ENCODE measurements at places on chromosomes 3 and 15.

DNA sequence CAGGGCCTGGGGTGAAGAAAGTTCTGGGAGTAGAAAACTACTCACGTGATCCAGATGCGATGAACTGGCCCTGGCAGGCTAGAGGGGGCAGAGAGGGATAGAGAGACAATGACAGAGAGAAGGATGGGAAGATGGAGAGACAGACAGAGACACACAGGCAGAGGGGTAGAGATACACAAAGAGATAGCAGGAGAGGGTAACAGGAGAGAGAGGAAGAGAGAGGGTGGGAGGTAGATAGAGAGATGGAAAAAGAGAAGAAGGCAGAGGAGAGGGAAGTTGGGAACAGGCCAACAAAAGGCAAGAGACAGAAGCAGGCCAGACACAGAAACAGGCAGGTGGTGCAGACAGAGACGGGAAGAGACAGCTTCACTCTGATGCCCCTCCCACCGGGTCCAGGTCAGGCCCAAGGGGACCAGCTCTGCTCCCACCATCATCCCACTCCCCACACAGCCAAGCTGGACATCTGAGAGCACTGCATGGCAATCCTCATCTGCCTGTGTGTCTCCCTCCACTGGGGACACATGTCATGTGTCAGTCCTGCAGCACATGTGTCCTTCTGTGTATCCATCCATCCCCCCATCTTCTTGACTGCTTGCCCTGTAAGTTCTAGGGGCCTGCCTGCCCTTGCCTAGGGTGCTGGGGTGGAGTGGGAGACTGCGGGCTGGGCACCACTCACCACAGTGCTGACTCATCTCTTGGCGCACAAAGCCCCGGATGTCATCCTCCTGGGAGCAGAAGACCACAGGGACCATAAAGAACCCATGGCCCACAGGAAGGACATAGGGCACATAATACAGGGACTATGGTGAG, 2.2 kb upstream of the UCN2 start:
- no peak for DNase-seq

DNA sequence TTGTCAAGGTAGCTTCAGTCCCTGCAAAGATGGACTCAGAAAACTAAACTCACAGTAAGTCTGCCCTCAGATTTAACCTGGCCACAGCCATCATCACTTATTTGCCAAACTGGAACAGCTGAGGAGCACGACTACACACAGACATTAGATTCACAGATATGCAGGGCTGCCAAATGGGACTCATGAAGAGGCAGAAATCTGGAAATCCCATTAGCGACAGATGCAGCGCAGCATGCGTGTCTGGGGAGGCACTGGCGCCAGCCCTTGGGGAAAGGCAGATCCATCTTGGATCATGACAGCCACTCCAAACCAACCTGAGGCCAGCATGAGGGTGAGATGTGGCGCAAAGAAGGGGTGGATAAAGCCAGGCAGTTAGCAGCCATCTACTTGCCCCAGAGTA, 160.7 kb upstream of the TSC22D2 start:
- DNase-seq: no peak

DNA sequence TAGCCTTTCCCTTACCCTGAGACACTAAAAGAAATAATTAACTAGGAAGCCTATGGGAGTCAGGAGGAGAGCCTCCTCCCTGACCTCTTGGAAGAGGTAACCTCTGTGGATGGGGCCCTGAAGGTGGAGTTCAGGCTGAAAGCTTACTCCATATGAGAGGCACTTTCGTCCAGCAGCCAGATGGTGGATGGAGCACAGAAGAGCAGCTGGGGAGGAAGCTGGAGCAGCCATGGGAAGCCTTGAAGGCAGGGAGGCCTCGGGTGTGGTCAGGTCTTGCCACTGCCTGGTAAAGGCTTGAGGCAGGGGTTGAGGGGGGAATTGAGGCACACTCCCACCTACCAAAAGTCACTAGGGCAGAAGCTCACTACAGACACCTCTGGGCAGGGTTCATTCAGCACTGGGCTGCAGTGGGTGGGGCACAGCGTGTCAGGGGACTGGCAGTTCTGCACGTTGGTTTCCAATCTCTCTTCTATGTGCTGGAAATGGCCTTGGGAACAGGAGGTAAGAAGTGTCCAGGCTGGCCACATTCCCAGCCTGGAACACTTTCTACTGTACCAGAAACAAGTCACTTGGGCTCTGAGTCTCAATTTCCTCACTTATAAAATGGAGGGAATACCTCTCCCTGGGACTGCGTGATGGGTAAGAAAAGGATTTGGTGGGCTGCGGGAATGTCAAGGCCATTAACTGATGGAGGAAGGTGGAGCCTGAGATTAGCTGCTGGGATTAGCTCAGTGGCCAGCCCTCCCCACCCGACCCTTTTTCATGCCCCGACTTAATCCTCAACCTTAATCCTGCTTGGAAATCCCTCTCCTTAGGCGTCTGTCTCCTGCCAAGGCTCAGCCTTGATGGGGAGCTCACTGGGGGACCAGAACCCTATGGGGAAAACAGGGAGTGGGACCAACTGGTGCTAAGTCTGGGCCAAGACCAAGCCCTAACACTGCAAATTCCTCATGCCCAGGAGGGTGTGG, 5.4 kb downstream of the PCBP4 start:
- no peak for DNase-seq

DNA sequence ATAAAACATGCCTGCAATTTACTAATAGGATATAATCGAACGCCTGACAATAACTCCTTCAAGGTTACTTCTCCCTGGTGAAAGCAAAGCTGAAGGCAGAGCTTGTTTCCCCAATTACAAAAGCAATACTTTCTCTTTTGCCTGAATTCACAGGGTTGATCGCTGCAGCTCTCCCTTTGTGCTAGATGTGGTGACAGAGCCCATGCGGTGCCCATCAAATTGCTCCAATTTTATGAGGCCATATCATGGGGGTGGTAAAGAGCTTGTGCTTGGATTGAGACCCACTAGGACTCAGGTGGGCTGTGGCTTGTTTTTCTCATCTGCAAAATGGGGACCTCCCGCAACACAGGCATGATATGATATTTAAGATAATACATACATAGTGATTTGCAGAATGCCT, 143.4 kb downstream of the GREM1 start:
- DNase-seq: no peak

- DNase-seq: no peak
Measured at GRCh38 chr15:67149773-67150022, 84.3 kb downstream of the SMAD3 start.

GRCh38 chr3:63864008-63864964, 619 bp downstream of the ATXN7 start:
- DNase-seq: no peak

GRCh38 chr15:43146184-43146583, 12.8 kb downstream of the TMEM62 start:
- no peak for DNase-seq

DNA sequence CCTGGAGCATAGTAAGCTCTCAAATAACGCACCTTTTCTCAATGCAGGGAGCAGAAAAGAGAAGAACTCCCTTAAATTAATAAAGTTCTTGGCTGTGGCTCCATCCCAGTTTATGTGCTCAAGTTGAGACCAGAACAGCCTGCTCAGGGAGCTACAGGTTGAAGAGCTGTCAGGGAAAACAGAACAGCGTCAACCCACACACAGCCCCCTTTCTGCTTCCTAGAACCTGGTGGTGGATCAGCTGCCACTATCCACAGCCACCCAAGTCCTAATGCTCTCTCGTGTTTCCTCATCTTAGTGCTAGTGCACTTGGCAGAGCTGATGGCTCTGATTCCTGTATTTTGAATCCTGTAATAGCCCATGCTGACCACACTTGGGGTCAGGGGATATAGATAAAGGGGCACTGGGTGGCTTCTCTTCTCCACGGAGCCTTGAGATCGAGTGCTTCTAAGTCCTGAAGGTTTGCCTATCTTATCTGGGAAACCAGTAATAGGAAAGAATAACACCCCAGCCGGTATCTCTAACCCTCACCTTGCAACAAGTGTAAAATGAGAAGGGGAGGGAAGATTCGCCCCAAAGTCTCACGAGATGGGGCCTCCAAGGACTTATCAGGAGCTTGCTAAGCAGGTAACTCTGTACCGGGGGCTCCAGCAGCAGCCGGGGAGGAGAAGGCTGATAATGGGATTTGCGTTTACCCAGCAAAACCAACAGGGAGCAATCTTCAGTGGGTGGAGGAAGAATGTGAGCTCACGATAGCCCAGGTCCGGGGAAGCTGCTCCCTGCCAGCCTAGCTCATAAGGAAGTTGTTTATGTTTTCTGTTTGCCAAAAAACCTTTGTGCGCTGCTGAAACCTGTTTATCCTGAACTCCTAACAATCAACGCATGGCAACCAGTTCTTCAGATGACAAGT, 136.2 kb upstream of the ICE2 start:
- DNase-seq: no peak

GRCh38 chr15:44798826-44799225, 62.5 kb downstream of the TRIM69 start:
- no peak for DNase-seq

DNA sequence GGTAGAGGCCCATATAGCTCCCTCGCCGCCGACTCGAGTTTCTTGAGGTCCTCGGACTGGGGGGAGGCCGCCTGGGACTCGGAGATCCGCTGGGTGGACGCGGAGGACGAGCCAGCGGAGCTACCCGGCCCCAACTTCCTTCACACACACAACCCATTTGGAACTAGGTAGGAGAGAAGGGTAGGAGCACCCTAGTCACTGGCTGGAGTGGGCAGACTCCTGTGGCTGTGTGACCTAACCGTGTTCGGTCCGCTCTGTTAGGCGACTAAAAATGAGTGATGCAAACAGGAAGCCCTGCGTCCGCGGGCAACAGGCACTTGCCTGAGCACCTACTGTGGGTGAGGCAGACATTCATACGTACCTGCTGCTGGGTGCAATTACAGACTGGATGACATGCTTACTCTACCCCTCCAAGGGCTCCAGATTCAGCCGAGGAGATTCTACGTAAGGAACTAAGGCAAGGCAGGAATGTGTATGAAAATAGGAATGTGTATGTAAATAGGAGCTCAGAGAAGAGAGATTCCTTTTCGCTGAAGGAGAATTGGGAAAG, 4.6 kb upstream of the SIN3A start:
- DNase-seq: no peak

DNA sequence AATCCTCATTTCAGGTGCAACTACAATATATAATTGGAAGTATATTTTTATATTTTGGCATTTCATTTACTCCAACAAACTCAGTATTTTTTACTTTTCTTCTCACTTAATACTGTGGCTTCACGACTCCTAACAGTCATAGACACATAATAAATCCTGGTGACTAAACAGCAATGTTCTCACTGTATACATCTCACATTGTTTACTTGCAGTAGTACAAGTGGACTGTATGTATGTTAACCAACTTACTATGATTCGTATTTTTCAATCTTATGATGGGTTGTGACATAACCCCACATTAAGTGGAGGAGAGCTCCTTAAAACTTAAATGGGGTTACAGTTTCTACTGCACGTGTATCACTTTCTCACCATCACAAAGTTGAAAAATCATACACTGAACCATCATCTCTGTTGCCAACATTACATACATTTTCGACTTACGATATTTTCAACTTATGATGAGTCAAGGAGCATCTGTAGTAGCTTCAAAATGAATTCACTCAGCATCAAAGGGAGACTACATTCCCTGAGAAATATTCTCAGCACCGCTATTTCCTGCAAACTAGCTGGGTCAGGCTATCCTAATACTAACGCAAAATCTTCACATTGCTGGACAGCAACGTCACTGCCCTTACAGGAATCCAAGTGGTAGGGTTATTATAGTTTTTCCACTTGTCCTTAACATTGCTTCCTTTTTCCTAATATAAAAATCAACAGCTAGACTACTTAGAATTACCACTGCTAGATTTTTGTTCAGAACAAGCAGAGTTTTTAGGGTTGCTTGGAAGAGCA, 7.3 kb downstream of the ADAM10 start:
- DNase-seq: no peak

GRCh38 chr3:157101486-157101885, 58.5 kb downstream of the CCNL1 start:
- no peak for DNase-seq

DNA sequence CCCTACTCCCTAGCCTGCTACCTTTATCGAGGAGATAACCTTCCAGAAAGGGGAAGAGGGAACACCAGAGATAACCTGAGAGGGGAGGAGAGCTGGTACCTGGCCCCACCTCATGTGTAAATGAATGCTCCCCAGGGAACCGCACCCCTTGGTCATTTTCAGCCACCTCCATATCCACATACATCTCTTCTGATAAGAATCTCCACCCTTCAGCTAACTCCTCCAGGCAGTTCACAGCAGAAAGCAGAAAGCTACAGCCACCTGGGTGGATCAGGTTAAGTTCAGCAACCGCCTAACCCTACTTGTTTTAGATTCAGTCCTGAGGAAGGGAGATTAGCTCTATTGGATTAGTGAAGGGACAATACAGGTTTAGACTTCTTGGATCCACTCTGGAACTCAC, 38.0 kb upstream of the TIMP4 start:
- no peak for DNase-seq

- no peak for DNase-seq
Measured at GRCh38 chr3:149493315-149494021, 19.0 kb downstream of the TM4SF4 start.

DNA sequence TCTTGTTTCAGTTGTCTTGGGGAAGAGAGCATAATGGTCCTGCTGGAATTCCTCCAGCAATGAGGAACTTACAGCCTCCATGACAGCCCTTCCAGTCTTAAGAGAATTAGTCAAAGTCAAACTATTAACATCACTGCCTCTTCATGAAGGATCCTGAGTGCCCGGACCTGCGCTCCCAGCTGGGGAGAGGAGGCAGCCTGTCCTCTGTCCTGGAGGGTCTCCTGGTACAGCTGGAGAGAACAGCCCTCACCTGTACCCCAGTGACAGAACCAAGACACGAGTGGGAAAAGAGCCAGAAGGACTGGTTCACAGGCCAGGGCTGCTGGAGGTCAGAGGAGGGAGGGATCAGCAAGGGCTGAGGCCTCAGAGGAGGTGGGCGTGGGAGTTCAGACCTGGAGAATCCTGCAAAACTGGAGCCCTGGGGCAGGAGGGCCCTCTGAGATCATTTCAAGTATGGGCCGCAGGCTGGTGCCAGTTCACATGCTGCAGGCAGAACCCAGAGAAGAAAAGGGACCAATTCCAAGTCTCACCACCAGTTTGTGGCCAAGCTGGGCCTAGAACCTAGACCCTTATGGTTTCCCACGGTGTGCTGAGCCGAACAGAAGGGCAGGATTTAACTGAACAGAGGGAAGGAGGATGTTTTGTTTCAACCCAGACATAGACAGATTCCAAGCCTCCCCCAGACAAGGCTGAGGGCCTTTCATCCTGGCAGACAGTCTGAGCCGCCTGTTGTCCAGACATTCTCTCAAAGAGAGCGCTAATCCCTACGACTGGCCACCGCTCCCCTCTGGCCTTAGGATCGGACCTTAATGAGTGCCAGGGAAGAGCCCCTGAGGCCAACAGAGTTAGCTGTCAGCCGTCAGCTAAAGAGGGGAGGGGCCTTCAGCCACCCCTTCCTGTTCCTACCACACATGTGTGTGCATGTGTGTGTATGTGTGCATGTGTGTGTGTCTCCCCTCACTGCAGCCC, 18.2 kb downstream of the LOXL1 start:
- DNase-seq: no peak

GRCh38 chr3:135851201-135852081, 114.1 kb upstream of the PPP2R3A start:
- no peak for DNase-seq
